ENCODE measurements at places on chromosomes 2 and 18.

GRCh38 chr2:28895189-28895893, 874 bp downstream of the WDR43 start:
- peak; percentile 22 for DNase-seq

- no peak for DNase-seq
Measured at GRCh38 chr2:65528241-65528574, 95.8 kb upstream of the SPRED2 start.

DNA sequence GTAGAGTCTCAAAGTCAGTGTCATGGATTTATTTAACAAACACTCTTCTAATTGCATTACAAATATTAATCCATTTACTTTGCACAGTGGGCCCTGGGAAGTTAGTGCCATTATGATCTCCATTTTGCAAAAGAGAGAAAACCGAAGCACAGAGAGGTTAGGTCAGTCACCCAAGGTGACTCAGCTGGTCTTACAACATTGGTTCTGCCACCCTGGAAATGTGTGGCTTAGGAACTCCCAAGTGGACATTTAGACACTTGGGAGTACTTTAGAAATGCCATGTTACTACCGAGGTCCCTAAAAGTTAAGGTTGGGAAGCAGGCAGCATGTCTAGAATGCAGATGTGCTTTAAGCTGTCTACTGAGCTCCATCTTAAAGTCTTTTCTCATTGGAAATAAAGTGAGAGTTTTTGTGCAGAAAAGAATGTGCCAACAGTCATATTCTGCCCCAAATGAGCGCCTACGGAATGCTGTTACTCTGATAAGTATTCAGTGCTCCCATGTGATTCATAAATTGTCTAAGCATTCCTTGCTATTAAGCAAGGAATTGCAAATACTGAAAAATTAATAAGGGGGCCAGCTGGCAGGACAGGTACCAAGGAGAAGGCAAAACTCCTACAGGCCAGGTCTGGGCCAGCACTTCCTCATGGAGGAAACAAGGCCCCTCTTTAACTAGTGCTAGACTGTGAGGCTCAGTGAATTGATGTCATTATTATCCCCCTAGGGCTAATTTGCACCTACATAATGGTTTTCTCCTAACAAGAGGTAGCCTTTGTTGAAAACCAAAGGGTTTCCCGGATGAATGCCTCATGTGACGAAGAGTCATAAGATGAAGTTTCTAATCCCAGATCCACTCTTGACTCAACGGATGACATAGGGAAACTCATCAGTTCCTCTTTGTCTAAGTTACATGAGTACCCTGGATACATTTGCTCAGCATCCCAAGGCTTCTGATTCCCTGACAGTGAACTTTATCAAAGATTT, 16.3 kb downstream of the NRP2 start:
- DNase-seq: no peak

DNA sequence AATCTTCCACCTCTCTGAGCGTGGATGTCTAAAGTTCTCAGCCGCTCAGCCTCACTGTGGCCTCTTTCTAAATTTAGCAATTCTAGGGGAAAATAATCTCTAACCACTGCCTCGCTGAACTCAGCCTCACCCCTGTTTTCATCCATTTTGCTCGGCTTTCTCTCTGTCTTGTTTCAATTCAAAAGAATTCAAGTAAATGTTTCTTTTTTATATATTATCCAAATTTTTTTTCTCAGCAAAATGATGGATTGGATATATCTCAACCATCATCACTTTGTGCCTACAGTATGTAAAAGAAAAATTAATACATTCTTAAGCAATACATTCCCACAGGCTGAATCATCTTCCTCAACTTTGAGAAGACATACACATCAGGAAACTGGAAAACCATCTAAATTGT, 24.0 kb upstream of the GALNT5 start:
- DNase-seq: no peak

GRCh38 chr2:50529600-50530218, 502.2 kb downstream of the NRXN1 start:
- DNase-seq: no peak

DNA sequence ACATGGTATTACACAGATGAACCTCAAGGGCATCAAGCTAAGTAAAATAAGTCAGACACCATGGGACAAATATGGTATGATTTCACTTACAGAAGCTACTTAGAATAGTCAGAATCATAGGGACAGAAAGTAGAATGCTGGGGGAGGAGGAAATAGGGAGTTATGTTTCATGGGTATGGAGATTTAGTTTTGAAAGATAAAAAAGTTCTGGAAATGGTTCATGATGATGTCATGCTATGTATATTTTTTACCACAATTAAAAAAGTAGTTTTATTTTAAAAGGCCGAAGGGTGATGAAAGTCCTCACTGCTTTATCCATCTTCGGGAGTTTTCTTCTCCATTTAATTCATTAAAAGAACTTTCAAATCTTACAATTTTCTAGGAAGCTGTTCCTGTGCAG, 181.9 kb downstream of the CALCRL start:
- DNase-seq: no peak

DNA sequence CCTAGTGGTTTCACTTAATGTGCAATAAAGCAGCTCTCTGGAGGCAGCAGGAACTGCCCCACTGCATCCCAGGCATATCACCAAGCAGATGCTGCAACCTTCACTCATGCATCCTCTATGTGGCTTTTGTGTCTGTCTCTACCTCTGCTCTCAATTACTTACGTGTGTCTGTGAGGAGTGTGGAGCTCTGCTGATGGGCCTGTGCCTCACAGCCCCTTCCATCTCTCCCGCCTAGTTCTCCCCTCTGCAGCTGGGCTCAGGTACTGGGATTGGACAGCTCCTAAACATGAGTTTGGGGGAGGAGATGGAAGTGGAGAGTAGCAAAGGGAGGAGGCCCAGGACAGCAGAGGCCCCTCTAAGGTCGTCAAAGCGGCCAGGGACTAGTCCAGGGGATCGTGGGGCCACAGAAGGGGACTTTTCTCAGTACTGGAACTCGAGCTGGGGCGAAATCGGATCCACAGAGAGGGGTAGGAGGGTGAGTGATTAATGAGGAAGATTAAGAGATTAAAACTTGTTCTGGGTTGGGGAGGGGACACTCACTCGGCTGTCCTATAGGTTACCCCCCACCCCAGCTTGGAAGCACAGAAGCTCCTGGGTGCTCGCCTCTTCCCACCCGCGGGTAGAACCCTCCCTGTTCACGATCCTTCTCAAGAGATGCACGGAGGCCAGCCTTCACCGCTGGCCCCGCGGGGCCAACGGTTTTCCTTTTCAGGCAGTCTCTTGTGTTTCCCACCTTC, 2.1 kb upstream of the LBX2 start:
- no peak for DNase-seq

DNA sequence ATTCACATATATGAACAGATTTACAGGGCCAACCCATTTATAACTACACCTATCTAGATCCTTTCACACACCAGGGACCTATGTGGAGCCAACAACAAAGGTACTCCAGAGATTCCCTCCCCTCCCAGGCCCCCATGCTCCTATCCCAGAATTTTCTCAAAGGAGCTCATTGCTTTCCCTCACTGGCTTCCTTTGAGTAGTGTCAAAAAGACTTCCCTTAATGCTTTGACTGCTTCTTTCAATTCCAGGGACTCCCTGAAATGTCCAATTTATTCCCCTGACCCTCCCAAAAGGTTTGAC, 46.6 kb downstream of the IKZF2 start:
- DNase-seq: no peak
